NCI-H748 treated with DMSO at 0.1 percent for 48 hours (cell line): ENCODE measurements at places on chromosomes 7 and 10.

- no peak for DNase-seq
Measured at GRCh38 chr10:63683686-63684085, 162.5 kb downstream of the REEP3 start.

DNA sequence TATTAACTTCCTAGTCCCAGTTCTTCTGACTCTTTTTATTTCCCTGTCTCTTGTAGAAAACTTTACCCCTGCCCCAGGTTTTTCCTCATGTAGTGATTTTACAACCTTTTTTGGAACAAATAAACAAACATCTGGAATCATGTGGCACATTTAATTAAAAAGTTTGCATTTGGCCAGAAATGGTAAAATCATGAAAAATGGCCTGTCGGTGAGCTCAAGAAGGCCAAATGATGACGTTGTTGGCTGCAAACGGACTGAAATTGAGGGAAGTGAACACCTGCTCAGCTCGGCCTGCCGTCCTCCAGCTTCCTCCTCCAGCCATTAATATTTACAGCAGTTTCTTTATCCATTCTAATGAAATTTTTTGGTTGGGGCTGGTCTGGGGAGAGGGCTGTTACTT is 902.8 kb downstream of the LRMDA start:
- DNase-seq: no peak

- no peak for DNase-seq
Measured at GRCh38 chr10:61549861-61550260, 96.7 kb upstream of the TMEM26 start.

DNA sequence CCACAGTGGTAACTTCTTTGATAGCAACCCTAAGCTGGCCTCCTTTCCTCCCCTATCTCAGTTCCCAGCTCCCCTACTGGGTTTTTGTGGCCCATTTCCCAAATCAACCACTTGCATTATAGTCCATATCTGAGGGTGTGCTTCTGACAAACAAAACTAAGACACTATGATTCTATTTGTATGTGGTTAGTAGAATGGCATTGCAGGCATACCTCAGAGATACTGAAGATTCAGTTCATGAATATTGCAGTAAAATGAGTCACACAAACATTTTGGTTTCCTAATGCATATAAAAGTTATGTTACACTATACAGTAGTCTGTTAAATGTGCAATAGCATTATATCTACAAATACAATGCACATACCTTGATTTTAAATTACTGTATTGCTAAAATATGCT is 15.4 kb upstream of the TMEM243 start:
- DNase-seq: no peak
